CD4-positive, alpha-beta T cell (primary cell): ENCODE measurements at places on chromosomes 7 and 10. TPM values are rescaled to one million over a fixed set of nuclear protein-coding genes. Genes with fewer than 3 reads are reported as not detected.

DNA sequence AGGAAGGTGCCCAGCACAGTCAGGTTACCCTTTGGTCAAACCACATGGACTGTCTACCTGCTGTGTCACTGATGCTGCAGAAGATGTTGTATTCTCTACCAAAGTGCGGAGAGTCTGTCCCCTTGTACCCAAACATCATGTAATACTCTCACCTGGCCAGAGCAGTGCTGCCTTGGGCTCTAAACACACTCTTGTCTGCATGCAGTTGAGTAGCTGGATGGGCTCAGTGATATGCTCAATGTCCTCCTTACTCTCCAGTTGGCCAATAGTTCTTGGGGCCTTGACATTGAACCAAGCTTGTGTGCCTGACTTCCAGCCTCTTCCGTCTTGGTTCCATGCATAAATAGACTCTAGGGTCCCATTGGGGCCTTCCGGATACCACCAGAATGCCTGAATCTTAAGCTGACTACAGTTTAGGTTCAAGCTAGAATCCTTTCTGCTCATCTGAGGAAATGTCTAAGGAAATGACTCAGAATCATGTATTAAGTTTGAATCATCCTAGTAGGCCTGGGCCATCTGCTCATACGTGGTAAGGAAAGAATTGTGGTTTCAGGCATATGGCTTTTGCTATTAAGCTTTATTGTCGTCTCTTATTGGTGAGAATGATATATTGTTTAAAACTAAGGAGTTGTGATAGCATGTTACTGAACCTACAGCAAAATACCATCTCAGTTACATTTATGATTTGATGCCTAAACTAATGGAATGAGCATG lies 118.0 kb downstream of the OTUD1 start:
- no peak overlapping the region for H3K4me3 ChIP-seq
- no peak for DNase-seq
- H3K27me3 ChIP-seq: no peaks in the 10 kb centered on the region
- H3K36me3 ChIP-seq: no peaks in the 10 kb centered on the region
- no peaks in the 10 kb centered on the region for H3K4me1 ChIP-seq

The KIAA1217 gene
- not detected for total RNA-seq

DNA sequence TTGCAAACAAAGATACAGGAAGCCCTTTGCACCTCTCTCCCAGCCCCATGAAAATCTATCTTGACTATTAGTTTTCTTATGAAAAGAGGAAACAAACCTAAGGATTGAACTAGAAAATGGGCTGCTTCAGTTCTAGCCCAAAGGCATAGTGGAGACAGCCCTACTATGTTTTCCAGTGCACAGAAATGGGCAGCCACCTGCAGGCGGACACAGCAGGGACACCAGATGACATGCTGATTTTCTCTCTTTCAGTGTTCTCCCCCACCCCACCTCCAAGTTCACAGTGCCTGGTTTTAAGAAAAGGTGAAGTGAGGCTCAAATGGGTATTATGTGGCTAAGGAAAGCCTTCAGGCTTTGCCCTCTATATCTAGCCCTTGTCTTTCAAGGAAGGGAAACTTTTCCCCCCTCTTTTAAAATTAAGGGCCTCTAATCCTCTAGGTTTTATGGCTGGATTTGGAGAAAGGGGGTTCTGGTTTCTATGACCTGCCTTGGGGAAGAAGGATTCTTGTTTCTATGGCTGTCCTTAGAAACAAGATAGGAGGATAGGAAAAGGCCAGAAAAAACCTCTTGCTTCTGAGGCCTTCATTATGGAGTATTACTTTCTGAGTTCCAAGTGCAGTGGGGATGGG lies 23.5 kb upstream of the DDX50 start:
- no peaks in the 10 kb centered on the region for H3K27me3 ChIP-seq
- DNase-seq: no peak
- H3K4me3 ChIP-seq: no peak overlapping the region
- no peaks in the 10 kb centered on the region for H3K4me1 ChIP-seq

DNA sequence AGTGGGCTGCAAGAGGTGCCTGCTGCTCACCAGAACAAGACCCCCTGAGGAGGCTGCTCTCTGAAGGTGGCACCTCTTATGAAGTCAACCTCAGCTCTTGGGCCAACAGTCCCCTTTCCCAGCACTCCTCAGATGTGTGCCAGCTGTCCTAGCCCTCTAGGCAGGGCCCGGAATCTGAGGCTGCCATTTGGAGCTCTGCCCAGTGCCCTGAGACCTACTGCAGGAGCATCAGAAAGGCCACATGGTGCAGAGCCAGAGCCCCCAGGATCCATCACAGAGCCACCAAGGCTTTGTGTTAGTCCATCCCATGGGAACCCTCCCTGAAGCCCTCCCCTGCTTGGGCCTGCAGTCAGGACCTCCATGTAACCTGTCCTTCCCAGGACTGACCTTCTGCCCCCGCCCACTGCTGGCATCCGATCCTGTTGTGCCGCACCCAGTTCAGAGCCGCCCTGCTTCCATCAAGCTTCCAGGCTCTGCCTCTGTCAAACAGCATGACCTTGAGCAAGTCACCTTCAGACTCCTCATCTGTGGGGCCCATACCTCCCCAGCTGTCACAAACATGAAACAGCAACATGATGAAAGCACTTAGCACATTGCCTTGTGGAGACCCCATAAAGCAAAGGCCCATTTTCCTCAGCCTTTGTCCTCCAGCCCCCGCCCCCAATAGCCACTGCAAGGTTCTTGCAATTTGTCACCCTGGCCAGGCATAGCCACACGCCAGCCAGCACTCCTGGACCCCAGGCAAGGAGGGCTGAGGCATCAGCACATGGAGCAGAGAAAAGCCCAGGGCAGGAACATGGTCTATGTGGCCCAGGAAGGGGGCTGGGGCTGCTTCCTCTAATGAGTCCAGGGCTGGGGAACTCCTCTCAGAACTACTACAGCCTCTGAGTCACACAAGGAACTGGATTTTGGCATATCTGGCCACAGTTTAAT lies 51.7 kb downstream of the GRID1 start:
- no peak for DNase-seq
- no peaks in the 10 kb centered on the region for H3K27me3 ChIP-seq
- no peaks in the 10 kb centered on the region for H3K36me3 ChIP-seq
- H3K4me1 ChIP-seq: no peaks in the 10 kb centered on the region

The ST8SIA6 gene
- total RNA-seq: 0.19 TPM

- no peaks in the 10 kb centered on the region for H3K36me3 ChIP-seq
- H3K4me1 ChIP-seq: no peaks in the 10 kb centered on the region
- DNase-seq: no peak
- H3K27me3 ChIP-seq: no peaks in the 10 kb centered on the region
- H3K27ac ChIP-seq: no peak overlapping the region
- no peak overlapping the region for H3K4me3 ChIP-seq
These were observed 10.6 kb upstream of the ARID5B start for GRCh38 chr10:61890881-61891409.

The ZSCAN25 gene
- 41.5 TPM for total RNA-seq
